ENCODE measurements at places on chromosomes 2 and 18.

- no peak for DNase-seq
These were observed 14.9 kb upstream of the E2F6 start for GRCh38 chr2:11480859-11481258.

DNA sequence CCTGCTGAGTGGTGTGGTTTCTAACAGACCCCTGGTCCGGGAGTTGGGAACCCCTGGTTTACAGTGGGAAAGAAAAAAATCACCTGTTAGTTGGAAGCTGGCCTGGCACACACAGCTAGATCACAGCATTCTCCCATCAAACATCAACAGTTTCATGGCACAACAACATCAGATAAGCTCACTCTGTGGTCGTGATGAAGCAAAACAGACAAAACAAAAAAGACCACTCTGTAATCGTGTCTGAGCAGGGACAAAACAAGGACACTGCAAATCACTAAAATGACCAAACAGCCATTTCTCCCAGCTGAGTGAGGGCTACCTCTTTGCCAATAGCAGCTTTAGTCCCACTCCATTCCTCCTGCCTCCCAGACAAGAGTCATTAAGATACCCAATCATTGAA lies 9.0 kb upstream of the IMPACT start:
- no peak for DNase-seq

DNA sequence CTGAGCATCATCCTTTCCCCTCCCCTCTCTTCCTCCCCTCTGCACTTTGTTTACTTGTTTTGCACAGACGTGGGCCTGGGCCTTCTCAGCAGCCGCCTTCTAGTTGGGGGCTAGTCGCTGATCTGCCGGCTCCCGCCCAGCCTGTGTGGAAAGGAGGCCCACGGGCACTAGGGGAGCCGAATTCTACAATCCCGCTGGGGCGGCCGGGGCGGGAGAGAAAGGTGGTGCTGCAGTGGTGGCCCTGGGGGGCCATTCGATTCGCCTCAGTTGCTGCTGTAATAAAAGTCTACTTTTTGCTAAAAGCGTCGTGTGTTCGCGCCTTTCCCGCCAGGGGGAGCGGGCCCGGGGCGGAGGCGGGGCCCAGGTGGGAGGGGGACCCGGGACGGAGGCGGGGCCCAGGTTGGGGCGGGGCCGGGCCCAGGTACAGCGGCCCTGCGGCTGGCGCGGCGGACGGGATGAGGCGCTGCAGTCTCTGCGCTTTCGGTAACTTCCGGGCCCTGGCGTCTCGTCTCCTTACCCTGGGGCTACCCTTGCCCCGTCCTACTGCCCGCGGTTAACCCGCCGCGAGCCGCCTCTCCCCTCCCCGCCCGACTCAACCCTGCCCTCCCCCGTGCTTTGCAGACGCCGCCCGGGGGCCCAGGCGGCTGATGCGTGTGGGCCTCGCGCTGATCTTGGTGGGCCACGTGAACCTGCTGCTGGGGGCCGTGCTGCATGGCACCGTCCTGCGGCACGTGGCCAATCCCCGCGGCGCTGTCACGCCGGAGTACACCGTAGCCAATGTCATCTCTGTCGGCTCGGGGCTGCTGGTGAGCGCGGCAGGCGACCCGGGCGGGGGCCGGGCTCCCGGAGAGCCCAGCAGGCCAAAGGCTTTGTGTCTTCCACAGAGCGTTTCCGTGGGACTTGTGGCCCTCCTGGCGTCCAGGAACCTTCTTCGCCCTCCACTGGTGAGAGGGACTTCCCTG lies at the start of gene KRTCAP3:
TSS of gene KRTCAP3 (plus strand) at position 424 of the 962 bp plus-strand sequence. CDS start at position 456, 32 bp downstream.
- DNase-seq, result peak; percentile 34

DNA sequence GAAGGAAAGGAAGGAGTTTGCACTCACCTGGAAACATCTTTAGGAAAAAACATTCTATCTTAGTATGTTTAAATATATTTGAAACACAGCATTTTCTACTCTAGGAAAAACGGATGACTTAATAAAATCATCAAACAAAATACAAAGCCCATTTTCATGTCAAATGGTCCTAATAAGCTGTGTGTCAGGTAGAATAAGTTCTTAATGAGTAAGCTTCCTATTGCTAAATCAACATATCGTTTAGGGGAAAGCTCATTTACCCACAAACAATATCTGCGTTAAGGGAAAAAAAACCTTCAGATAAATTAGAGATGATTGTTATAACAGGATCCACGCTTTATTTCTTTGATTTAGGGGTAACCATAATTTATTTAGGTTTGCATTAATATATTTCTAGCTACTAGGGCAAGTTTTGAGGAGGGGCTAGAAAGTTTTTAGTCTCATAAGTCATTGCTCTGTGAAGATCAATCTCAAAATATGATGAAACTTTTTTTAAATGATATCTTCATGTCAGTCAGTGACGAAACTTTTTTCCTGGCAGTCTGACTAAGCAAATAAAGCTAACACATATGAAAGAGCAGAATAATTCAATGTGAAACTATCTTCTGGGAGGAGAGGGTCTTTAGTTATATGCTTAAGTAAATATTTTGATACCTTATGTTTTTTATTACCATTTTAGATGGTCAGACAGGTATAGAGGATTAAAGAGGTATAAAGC lies 147.1 kb downstream of the WDSUB1 start:
- no peak for DNase-seq

GRCh38 chr2:101677658-101678057 lies 19.8 kb upstream of the MAP4K4 start:
- DNase-seq, result no peak

- DNase-seq, result no peak
These were observed 70.5 kb upstream of the MYCN start for GRCh38 chr2:15869871-15870270.

DNA sequence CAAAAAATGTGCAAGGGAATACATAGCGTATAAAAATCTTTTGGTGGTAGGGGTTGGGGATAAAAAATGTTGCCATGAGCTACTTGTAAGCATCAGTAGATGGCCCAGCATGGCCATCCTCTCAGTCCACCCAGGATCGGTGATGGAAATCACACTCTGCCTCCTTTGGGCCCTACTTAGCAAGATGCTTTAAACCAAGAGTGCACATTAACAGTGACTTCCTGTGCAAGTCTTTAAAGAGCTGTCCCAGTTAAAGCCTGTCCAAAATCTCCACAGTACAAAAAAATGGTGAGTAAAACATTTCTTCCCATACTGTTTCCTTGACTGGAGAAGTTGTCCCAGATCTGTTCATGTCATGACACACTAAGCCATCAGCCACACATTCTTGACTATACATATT lies 18.0 kb downstream of the ANKRD44 start:
- no peak for DNase-seq

DNA sequence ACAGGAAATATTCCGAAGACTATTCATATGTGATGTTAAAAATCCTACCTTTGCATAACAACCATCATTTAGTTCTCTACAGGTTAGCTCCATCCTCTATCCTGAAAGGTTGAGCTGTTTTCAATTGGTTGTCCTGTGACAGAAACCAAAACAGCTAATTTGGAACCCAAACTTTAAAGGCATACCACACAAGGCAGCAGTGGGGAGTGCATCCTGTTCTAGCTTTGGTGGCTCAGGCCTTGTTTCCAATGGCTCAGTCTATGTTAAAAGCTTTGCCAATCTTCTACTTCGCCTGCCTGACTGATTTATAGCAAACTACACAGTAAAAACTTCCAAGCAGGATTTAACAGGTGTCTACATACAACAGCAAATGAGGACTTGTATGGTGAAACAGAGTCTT lies 3.2 kb downstream of the CD226 start:
- DNase-seq, result no peak

DNA sequence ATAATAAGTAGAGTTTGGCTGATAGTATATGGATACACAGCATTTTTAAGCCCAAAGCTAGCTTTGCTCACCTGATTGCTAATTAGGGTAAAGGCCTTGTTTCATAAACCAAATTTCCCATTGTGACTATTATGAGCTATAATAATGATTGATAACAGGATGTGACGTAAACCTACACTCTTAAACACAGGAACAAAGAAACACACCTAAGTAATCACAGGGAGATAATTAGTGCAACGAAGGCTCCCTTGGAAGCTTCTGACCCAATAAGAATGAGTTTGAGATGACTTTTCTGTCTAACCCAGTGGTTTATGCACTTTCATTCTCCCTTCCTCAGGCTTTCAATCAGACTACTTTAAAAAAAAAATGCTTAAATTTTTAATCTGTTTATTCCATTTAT lies 683.2 kb downstream of the SATB2 start:
- no peak for DNase-seq

DNA sequence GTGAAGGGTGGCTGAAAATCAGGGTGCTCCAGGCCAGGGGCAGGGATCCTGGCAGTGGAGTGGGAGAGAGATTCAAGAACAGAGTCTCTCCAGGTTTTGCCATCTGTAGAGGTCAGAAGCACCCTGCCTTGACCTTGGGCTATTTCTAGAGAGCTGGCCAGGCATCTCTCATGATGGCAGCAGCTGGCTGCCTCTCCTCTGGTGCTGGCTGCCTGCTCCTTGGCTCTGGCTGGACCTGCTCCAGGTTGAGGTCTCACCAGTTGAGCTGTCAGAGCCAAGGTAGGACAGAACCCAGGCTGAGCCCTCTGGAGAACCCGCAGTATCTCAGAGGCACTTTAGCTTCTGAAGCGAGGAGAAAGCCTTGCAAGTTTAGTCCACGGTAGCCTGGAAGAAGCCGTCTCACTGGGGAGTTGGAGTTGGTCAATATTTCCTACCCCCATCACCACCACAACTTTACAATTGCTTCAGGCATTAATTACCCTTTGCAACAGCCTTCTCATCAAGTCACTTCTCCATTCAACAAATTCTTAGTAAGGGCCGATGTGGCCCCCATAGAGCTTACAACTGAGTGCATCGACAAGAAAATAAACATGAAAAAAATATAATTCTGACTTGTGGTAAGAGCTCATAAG lies 25.6 kb downstream of the GNLY start:
- no peak for DNase-seq

- DNase-seq, result no peak
These were observed 36.4 kb downstream of the PTGR3 start for GRCh38 chr18:75172299-75173124.

DNA sequence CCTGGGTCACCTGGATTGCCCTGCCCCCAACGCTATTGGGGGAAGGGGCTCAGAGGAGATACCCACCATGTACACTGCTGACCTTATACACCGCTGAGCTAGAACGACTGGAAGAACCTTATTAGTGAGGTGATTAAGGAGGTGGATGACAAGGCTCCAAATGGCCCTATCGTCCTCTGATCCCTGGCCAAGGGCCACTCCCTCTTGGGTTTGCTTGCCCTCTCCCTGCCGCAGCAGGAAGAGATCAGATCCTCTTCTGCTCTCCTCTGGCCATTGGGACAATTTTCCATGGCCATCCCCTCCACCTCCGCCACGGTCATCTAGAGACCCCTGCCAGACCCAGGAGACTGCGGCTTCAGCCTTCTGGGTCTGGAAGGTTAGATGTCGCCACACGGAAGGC lies 1.2 kb downstream of the ZNF514 start:
- DNase-seq, result no peak

DNA sequence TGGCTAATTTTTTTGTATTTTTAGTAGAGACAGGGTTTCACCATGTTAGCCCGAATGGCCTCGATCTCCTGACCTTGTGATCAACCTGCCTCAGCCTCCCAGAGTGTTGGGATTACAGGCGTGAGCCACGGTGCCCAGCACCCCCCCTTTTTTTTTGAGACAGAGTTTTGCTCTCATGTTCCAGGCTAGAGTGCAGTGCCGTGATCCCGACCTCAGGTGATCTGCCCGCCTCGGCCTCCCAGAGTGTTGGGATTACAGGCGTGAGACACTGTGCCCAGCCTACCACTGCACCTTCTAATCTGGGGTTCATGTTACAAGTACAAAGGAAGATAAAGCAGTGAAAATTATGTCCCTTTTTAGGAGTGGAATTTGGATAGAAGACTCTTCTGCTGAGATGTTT lies 41.5 kb upstream of the CABLES1 start:
- no peak for DNase-seq

- no peak for DNase-seq
These were observed 27.7 kb downstream of the EIF2AK3 start for GRCh38 chr2:88599527-88599926.

GRCh38 chr2:108926561-108927380 lies 62.2 kb downstream of the EDAR start:
- no peak for DNase-seq

GRCh38 chr2:120294008-120294340 lies 41.3 kb downstream of the RALB start:
- no peak for DNase-seq

GRCh38 chr2:33008716-33009115 lies 62.0 kb downstream of the LTBP1 start:
- no peak for DNase-seq

GRCh38 chr2:41920181-41920580 lies 127.6 kb upstream of the PKDCC start:
- DNase-seq, result no peak

DNA sequence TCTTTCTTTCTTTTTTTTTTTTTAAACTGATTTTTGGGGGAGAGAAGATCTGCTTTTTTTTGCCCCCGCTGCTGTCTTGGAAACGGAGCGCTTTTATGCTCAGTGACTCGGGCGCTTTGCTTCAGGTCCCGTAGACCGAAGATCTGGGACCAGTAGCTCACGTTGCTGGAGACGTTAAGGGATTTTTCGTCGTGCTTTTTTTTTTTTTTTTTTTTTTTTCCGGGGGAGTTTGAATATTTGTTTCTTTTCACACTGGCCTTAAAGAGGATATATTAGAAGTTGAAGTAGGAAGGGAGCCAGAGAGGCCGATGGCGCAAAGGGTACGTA lies 587 bp downstream of the MEIS1 start:
- no peak for DNase-seq

- DNase-seq, result no peak
These were observed 63.2 kb downstream of the POLR1A start for GRCh38 chr2:86042256-86043168.

DNA sequence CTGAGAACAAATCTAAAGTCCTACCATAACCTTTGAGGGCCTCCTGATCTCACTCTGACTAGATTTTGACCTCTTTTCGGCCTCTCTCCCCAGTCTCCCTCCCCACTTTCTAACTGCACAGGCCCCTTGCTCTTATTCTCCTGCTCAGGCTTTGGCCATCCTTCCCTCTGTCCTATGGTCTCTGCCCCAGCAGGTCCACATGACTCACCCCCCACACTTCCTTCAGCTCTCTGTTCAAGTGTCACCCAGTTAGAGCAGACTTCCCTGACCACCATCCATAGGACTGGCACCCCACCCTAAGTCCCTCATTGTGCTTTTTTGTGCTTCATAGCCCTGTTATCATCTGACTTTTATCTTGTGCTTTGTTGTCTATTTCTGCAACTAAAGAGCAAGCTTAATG lies 41.2 kb upstream of the NT5C1B start:
- DNase-seq, result no peak

- DNase-seq, result no peak
These were observed 366.2 kb upstream of the ID2 start for GRCh38 chr2:8315531-8316165.

GRCh38 chr2:85933753-85934594 lies 45.2 kb upstream of the ST3GAL5 start:
- DNase-seq, result no peak

GRCh38 chr2:72515696-72516095 lies 310.1 kb downstream of the EXOC6B start:
- no peak for DNase-seq

DNA sequence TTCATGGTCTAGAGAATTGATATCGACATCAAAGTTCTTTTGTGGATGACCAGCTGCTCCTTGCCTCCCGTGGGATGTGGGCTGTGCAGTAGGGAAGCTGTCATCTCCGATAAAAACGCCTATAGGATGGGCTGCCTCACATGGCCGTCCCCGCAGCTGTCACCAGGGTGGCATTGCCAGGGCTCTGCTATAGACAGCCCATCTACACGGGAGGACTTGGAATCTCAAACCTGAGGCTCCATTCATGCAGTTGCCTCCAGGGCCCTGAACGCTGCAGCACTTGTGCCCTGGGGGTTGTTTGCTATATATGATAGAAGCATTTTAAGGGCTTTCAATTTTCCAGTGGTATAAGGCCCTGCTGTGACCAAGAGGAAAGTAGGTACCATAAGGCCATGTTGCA lies 183.1 kb downstream of the MYCN start:
- no peak for DNase-seq
